ENCODE measurements at places on chromosomes 3 and 15.

DNA sequence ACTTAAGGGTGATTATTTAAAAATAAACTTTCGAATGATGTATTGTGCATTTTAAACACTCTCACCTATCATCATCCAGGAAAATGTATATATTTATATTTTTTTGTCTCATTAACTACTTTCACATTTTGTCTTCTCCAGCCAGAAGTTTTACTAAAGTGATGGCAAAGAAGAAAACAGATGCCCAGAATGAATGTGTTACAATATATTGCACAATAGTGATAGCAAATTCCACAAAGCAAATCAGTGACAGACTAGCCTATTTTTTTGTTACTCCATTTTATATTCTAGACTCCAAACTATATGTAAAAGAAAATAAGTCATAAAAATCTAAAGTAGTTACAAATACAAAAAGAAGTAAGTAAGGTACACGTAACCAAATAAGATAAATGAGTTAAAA lies 414.7 kb downstream of the EPHA3 start:
- DNase-seq = no peak

- DNase-seq = no peak
Measured at GRCh38 chr15:43276563-43277200, 10.0 kb upstream of the TGM5 start.

GRCh38 chr3:43413676-43414368 lies 127.5 kb downstream of the SNRK start:
- no peak for DNase-seq

DNA sequence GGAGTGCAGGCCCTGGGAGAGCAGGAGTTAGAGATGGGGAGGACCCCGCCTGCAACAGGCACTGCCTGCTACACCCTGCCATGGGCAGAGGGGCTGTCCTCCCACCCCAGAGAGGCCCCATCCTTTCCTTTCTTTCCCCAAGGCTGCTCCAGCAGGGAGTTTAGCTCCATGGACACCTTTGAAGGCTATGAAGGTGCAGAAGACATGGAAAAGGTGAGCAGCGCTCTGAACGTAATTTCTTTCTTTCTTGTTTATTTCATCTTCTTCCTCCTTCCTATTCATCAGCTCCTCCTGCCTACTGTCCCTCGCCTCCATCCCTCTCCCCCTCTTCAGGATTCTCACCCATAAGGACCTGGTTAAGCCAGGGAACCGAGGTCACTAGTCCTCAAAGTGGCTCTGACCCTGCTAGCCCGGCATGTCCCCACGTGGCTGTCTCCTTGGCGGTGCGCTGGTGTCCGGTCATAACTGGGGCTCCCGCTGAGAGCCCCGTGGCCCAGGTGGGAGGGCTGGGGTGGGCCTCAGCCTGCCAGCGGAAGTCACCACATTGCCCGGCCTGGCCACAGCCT lies 16.0 kb upstream of the ADIPOQ start:
- no peak for DNase-seq

- no peak for DNase-seq
Measured at GRCh38 chr3:143313893-143314188, 194.3 kb downstream of the CHST2 start.

DNA sequence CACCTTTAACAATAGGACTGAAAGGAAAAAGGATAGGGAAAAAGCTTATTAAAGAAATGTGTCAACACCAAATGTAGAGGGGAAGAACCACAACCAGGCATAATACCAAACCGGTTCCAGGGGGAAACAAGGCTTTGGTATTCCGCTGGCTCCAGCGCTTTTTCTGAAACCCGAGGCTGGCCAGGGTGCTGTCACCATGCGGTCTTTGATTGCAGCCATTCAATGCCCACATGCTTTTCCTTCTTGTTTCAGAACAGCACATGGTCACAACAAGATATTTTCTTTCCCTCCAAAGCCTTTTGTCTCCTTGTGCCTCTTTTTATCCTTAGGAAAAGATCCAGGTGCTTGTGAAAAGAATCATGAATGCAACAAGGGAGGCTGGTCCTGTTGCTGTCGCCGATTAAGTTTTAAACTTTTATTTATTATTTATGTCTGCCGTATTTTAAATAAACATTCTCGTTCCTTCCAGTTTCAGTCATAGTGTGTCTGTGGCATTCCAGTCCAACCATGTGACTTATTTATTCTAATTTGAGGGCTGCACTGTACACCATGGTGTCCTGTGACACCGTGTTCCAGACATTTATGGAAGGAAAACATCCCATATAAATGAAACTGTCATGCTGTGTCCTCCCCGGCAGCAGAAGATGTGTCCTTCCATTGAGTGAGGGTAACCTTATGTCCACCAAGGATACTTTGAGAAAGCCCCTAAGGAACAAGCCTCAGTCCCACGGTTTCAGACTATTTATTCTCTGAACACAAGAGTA lies 41.1 kb downstream of the CCK start:
- DNase-seq = no peak

- DNase-seq = no peak
Measured at GRCh38 chr15:77877869-77878577, 199.5 kb downstream of the TBC1D2B start.

GRCh38 chr3:195181741-195182469 lies 89.1 kb downstream of the XXYLT1 start:
- no peak for DNase-seq

- DNase-seq = no peak
Measured at GRCh38 chr15:45251888-45252287, at the start of gene SLC28A2. Gene SLC28A2 (plus strand): TSS chr15:45252234. CDS start chr15:45253216, 982 bp downstream.

GRCh38 chr15:88652456-88653199 lies 13.8 kb downstream of the ISG20 start:
- DNase-seq = no peak

DNA sequence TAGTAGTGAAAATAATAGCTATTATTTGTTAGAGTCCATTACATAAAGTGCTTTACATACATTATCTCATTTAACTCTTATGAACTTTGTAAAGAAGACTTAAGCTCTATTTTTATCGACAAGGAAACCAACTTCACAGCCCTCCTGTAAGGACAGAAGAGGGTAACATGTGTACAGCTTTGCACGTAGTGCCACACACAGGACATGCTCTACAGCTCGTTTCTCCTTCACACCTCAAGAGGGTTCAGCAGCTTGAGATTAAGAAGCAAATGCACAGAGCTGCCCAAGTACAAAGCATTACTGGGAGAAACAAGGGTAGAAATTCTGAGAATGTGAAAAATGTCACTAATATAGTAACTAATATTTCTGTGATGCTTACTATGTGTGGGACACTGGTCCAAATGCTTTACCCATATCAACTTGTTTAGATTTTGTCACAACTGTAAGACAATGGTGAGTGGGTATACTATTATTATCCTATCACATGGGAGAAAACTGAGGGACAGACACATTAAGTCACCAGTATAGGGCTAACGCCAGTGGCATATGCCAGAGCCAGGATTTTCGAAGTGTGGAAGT lies 327.8 kb downstream of the CTNNB1 start:
- no peak for DNase-seq

DNA sequence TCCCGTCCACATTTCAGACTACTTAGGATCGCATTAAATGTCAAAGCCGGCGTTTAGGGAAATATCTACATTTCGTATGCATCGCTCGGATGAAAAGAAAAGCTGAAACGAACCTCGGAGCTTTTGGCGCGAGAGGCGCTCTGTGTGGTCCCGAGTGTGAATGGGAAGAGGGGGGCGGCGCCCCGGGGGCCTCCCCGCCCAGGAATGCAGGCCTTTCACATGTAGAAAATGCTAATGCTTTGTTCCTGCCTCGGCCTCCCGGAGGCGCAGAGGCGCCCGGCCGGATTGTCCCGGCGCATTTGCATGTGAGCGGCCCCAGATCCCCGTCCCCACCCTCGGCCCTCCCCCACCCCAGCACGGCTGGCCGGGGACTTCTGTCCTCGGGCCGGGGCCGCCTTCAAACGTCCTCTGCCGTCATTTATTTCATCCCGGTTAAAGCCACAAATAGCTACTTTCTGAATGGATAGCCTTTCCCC lies 37.0 kb upstream of the TRIM71 start:
- DNase-seq = no peak

DNA sequence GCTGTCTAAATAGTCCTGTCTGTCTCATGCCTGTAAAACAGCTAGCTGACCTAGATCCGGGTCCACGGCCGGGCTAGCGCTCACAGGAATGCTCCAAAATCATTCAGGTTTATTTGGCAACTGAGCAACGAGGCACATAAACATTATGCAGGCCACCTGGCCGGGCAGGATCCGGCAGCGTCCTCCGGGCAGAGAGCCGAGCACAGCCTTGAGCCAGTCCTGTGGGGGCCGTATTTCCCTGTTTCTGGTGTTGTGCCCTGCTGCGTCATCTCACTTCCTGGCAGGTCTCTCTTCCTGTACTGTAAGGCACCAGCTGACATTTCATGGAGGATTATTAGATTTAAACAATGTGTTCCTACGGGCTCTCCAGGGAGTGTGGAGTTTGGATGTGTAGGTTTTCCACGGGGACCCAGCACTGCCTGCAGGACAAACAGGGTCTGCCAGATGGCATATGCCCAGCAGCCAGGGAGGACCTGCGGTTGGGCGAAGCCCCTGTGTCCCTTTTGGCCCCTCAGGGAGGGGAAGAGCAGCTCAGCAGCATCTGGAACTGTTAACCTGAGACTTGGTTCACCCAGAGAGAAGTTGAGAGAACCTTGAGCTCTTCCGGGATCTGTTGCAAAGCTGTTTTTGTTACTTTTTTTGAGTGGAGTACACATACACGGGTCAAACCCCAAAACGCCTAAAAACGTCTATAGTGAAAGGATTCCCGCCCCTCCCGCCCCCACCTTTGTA lies 16.6 kb upstream of the LRRK1 start:
- DNase-seq = no peak

GRCh38 chr15:25801586-25802284 lies 61.4 kb downstream of the ATP10A start:
- DNase-seq = no peak

DNA sequence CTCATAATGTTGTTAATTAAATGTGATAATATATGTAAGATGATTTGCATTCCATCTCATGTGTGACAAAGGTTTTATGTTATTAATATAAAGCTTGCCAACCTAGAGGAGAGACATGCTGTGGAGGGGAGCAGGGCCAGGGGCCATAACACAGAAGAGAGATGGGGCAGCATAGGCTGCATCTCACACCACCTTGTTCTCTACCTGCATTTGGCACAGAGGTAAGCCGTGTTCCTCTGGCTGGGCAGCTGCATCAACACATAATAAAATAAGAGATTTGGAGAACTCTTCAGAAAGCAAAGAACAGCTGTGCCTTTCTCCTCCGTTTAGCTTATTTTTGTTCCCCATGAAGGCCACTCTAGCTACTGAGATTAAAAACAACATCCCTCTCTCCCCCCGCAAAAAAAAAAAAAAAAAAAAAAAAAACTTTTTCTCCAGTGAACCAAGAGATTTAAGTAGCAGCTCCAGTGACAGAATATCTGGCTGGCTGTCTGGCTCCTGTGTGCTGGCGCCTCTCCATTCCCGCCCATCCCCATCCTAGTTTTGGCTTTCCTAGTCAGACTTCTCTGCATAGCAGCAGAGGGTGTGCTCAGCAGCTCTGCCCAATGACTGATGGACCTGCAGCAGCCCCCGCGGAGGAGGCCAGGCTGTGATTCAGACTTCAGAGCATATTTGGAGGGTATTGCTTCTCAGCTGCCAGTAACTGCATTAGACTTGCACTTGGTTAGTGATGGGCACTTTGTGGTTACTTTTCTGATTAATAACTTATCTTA lies 52.2 kb upstream of the STXBP5L start:
- DNase-seq = no peak

- no peak for DNase-seq
Measured at GRCh38 chr3:152970851-152971250, 135.9 kb downstream of the P2RY1 start.

- no peak for DNase-seq
Measured at GRCh38 chr3:144409319-144409718, 437.7 kb downstream of the DIPK2A start.

GRCh38 chr3:100538339-100538706 lies 45.9 kb downstream of the TMEM45A start:
- no peak for DNase-seq

DNA sequence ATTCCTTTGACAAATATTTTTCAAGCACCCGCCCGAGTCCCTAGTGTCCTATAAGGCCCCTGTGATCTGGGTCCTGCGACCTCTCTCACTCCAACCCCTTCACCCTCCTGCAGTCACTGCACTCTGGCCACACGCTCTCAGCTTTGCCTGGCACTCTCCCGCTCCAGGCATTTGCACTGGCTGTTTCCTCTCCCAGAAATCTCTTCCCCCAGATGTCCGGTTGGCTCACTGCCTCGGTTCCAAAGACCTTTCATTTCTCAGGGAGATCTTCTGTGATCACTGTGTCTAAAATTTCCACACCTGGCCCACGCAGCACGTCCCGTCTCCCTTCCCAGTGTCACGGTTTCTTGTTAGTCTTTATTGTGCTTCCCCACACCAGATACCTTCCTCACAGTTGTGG lies 97.4 kb downstream of the WNT7A start:
- no peak for DNase-seq

- no peak for DNase-seq
Measured at GRCh38 chr15:65778269-65778668, 13.8 kb downstream of the DENND4A start.

- no peak for DNase-seq
Measured at GRCh38 chr3:12966847-12967605, 106.2 kb downstream of the IQSEC1 start.

- no peak for DNase-seq
Measured at GRCh38 chr3:125023833-125024555, 31.8 kb downstream of the HEG1 start.

DNA sequence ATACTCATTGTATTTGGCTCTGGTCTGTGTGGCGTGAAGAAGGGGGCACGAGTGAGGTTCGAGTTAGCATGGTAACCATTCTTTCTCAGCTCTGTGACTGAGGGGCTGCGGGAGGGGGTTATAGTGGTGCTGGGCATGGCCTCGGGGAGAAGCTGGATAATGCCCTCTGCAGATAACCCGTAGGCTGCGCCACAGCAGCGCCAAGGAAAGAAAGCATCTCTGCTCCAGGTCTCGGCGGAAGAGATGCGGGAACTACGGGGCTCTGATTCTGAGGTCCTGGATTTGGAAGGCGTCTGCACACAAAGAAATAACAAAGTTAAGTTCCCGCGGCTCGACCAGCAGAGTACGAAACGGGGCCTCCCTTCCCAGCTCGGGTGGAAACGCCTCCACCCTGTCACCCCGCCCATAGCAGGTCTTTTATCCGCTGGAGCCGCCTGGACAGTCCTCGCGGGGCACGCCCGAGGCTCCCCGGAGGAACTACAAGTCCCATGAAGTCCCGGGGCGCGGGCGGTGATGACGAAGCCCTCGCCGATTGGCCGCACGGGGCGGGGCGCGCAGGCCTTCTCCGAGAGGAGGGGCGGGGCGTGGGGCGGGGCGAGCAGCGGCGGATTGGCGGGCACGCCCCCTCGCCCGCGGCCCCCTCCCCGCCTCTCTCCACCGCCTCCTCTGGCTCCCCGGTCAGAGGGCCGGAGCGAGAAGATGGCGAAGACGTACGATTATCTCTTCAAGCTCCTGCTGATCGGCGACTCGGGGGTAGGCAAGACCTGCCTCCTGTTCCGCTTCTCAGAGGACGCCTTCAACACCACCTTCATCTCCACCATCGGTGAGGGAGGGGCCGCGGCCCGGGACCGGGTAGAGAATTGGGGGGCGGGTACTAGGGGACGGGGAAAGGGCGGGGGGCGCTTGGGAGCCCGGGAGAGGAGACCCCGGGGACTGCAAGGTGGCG lies at the start of gene RAB8B:
Gene RAB8B (plus strand): TSS at position 681 of the 946 bp plus-strand sequence. CDS start 19 bp downstream, at position 700.
- peak; percentile 34 for DNase-seq

GRCh38 chr15:55224892-55225291 lies 28.2 kb upstream of the RSL24D1 start:
- DNase-seq = no peak

Measured in NCI-H187 treated with DMSO at 0.1 percent for 48 hours (cell line).